ENCODE measurements at places on chromosomes 2 and 18.

GRCh38 chr18:70627182-70627802 lies 338.4 kb downstream of the SOCS6 start:
- DNase-seq, result no peak

DNA sequence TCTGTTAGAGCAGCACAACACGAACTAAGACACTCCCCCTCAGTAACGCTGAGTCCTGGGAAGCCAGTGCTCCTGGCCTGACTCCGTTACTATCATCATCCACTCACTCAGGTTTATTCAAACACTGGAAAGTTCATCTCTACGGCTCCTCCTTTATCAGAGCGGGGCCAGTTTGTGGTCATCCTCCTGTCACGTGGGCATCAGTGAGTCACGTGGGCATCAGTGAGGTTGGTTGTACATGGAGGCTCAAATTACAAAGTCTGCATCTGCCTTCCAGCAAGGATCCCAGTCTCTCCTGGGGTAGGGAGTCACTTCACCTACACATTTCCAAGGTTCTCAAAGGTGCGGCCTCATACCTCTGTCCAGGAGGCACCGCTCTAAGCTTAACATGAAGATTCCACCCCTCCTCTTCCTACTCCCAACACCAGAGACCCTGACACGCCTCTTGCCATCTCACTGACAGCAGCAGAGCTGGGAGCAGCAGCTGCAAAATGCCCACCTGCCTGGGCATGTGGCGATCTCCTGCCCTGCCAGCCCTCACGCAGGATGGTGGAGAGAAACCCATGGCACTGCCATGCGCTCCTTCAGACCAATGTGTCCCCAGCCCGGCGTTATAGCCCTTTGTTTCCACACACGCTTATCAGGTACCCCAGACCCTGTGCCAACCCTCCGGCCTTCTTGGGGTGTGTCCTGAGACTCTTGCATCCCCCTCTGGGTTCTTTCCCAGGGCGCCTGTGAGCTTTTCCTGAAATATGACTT lies 99.2 kb upstream of the PTPRM start:
- DNase-seq, result no peak

DNA sequence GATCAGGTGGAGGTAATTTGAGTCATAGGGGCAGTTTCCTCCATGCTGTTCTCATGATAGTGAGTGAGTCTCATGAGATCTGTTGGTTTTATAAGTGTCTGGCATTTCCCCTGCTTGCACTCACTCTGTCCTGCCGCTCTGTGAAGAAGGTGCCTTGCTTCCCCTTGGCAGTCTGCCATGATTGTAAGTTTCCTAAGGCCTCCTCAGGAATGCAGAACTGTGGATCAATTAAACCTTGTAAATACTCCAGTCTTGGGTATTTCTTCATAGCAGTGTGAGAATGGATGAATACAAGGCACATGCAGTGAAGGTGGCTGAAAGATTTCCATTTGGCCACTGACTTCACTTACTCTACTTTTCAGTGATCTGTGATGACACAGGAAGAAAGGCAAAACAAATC lies 133.7 kb downstream of the SH3BP4 start:
- no peak for DNase-seq

DNA sequence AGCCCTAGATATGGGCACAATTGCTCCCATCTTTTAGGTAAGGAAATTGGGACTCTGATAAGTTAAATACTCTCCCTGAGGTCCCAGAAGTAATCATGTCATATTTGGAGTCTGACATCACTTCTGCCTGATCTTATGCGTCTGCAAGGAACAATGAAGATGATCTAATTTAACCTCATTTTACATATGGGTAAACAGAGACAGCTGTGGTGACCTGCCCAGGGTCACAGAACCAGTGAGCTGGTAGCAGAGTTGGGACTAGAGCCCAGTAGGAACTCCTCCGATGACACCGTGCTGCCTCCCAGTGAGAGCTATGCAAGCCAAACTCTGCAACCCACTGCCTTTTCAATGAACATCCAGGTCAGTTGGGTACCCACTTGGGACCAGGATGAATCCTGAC lies 17.8 kb downstream of the CTAGE1 start:
- no peak for DNase-seq

DNA sequence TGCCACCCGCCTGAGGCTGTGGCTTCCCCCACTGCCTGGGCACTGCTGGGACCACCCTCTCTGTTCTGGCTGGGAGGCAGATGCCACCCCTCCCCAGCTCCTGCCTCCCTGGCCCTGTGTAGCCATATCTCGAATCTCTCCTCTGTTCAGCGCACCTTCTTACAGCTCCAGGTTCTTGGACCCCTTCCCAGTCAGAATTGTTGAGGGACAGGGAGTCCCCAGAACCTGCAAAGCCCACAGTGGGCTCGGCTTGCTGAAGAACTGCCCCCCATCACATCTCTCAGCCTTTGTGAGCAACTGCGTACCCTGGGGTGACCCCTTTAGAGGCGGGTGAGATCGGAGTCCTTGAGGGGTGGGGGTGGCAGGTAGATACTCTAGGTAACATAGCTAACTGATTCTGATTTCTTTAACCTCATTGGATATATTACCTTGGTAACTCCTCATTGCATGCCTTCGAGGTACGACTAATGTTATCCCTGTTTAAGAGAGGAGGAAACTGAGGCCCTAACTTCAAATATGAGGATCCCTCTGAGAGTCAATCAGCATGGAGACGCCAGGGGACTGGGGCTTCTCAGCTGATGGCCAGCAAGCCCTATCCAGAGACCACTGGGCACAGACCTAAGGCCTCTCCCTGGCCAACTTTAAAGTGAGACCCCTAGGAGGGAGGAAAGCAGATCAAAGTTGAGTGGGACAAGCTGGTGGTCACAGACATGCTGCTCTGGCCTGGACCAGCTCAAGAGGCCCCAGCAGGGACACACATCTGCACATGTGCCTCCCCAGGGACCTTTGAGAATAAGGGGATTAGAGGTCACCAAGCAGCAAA lies 101.3 kb downstream of the CAPN13 start:
- DNase-seq, result no peak

DNA sequence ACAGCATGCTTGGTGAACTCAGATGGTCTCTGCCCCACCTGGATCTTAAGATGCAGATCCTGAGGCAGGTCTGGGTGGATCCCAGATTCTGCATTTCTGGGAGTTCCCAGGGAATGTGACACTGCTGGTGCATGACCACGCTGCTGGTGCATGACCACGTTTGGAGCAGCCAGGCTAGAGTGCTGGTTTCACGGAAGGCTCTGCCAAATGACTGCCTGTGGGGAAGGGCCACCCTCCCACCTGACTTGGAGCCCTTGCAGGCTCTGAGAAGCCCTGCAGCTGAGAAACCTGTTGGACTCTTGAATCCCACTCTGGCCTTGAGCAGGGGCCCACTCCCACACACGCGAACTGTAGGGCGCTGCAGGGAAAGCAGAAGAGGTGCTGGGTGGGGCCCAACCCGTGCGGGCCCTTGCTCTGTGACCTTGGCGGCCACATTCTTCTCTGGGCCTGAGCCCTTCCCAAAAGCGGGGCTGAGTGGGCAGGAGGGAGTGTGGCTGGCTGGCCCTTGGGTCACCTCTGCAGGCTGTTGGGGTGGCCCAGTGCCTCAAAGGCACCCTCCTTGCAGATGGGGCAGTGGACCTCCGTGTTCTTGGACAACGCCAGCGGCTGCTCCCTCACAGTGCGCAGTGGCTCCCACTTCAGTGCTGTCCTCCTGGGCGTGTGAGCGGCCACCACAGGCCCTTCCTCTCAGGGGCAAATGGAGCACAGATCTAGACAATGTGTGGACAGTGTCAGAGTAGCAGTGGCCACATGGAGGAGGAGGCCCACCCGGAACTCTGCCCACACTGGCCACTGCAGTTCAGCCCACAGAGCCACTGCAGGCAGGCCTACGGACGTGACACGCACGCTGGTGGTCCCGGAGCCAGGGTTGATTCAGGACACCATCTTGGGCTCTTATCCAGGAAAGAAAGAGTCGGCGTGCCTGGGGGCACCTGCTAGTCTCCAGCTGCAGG lies 7.9 kb downstream of the ERFE start:
- DNase-seq, result no peak

- no peak for DNase-seq
These were observed 57.8 kb upstream of the HS6ST1 start for GRCh38 chr2:128376241-128377041.

DNA sequence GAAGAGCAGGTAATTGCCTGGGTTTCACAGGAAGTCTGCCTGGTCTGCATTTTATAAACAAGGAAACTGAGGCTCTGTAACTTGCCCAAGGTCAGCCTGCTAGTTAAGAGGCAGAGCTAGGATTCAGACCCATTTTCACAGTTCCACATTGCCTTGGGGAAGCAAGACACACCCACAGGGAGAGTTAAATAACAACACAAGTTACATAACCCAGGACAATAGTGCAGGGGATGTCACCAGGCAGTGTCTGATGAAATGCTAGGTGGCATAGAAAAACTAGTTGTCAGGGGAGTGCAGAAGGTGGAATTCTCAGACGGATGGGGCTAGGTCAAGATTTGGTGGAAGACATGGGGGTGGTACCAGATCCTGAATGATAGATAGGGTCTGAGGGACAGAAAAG lies 69.7 kb downstream of the PRKCE start:
- no peak for DNase-seq

GRCh38 chr18:45268583-45268982 lies 346.7 kb upstream of the SLC14A2 start:
- DNase-seq, result no peak

- DNase-seq, result no peak
These were observed 154.8 kb downstream of the ZNF236 start for GRCh38 chr18:76977108-76977621.

DNA sequence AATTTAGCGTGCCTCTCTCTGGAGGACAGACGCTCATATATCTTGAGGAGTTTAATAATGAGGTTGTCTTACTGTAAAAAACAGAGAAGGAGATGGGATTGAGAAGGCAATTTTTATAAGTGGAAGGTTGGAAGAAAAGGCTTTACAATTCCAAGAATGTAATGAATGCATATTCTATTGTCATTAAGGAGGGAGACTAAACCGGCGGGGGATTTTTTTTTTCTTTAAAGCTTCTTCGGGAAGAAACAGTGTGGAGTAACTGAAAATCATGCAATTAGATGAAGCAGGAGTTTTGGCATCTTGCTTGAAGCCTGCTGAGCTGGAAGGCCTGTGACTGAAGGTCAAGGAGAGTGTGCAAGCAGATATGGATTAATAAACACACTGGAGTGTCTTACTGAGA lies 124.4 kb downstream of the HRH4 start:
- DNase-seq, result no peak

GRCh38 chr2:191204433-191204832 lies 40.8 kb upstream of the MYO1B start:
- no peak for DNase-seq

DNA sequence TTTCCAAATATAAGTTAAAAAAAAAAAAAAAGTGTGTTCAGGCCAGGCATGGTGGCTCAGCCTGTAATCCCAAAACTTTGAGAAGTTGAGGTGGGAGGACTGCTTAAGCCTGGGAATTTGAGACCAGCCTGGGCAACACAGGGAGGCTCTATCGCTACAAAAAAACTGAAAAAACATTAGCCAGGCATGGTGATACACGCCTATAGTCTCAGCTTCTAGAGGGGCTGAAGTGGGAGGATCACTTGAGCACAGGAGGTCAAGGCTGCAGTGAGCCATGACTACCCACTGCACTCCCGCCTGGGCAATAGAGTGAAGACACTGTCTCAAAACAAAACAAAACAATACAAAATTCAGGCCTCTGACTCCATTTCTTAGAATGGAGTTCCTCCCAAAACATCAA lies 9.2 kb downstream of the USP37 start:
- DNase-seq, result no peak

DNA sequence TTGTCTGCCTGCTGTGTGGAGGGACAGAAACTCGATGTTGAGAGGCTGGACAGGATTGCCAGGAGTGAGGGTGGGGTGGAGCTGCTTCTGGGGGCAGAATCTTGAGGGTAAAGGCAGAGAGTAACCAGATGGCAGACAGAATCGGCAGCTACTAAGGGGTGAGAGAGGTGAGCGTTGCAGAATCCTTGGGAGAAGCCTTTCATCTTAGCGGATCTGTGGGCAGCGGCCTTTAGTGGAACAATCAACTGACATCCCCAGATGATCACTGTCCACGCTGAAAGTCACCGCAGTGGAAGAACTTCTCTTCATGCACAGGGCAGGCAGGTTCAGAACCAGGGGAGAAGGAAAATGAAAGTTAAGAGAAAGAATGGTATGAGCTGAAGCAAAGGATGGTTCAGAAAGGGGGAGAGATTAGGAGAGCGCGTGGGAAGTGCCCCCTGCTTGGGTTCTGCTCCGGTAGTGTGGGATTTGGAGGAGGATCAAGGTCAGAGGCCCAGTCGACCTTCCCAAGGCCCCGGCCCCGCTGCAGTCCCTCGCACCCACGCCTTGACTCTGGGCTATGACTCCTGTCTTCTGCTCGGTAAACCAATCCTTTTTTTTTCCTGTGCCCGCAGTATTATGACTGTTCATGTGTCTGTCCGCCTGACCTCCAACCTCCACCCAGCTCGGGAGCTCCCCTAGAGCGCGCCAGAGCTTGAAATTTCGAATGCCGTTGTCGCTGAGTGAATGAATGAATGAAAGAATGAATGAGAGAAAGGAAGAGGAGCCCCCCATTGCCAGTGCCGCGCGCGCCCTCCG lies 584 bp downstream of the BOLA3 start:
- no peak for DNase-seq

GRCh38 chr18:40751186-40751585 lies 1203.8 kb upstream of the PIK3C3 start:
- no peak for DNase-seq

- no peak for DNase-seq
These were observed 14.5 kb upstream of the MYCN start for GRCh38 chr2:15925819-15926218.

GRCh38 chr18:10588975-10589374 lies 63.1 kb downstream of the NAPG start:
- no peak for DNase-seq

- no peak for DNase-seq
These were observed 55.0 kb upstream of the CERS6 start for GRCh38 chr2:168401048-168401556.

- no peak for DNase-seq
These were observed 48.5 kb downstream of the FAM168B start for GRCh38 chr2:131044757-131045150.

GRCh38 chr18:4035521-4035920 lies 419.6 kb downstream of the DLGAP1 start:
- DNase-seq, result no peak

- DNase-seq, result no peak
These were observed 116.2 kb downstream of the USP34 start for GRCh38 chr2:61354543-61355197.

GRCh38 chr2:100537918-100538317 lies 24.9 kb upstream of the PDCL3 start:
- DNase-seq, result no peak

GRCh38 chr2:15389895-15390294 lies 171.2 kb downstream of the NBAS start:
- DNase-seq, result no peak

DNA sequence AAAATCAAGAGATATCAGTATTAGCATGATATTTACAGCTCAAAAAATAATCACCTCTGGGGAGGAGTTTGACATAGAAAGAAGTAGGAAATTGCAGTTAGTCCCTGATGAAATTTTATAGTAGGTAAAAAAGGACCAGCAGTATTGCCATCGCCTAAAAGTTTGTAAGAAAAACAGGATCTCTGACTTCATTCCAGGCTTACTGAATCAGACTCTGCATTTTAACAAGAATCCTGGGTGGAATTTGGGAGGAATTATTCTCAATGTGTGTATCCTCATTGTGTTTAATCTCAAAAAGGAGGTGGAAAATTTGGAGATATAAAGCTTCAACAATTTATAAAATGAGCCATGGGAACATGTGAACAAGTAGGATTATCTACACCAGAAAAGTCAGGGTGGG lies 31.2 kb upstream of the STAT1 start:
- no peak for DNase-seq

All from stimulated activated CD8-positive, alpha-beta memory T cell treated with anti-CD3 and anti-CD28 coated beads, Interleukin-4, amount 100 ng/mL, for 1 hour (primary cell).